ENCODE measurements at places on chromosomes 12 and 14. TPM values are rescaled to one million over a fixed set of nuclear protein-coding genes. Genes with fewer than 3 reads are reported as not detected.
A peak's percentile ranks its signal among the peaks of the same experiment; 100 is the strongest.

Gene MYF6
- total RNA-seq: not detected

- no peak for DNase-seq
Observed at GRCh38 chr12:109725321-109726105, 11.9 kb downstream of the FAM222A start.

- DNase-seq: no peak
Observed at GRCh38 chr12:93186131-93186530, 191.6 kb upstream of the NUDT4 start.

DNA sequence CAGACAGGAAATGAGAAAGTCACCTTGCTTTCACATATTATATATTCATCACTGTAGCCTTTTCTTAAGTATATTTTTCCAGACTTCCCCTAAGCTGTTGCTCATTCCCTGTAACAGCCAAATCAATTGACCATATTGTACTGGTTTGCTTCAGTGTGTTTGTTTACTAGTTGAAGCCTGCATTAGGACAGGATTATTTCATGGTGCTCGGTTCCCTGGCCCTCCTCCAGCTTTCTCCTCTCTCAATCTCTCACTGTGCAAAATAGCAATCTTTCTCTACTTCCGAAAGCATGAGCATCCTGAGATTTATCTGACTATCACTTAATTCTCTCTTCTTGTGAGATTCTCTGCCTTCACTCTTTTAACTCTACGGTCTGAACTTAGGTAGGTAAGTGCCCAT is 2.4 kb downstream of the SLC35F4 start:
- no peak for DNase-seq

DNA sequence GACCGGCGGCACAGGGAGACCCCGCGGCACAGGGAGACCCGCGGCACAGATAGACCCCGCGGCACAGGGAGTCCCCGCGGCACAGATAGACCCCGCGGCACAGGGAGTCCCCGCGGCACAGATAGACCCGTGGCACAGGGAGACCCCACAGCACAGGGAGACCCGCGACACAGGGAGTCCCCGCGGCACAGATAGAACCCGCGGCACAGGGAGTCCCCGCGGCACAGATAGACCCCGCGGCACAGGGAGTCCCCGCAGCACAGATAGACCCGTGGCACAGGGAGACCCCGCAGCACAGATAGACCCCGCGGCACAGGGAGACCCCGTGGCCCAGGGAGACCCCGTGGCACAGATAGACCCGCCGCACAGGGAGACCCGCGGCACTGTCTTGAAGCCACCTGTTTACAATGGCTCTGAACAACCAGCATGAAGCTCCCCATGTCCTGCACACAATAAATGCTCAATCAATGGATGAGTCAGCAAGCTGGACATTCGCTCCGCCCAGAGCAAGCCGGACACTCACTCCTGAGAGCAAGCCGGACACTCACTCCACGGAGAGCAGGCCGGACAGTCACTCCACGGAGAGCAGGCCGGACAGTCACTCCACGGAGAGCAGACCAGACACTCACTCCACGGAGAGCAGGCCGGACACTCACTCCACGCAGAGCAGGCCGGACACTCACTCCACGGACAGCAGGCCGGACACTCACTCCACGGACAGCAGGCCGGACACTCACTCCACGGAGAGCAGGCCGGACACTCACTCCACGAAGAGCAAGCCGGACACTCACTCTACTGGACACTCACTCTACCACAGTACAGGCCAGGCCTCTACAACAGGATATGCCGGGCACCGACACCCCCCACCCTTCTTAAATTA is 121.9 kb downstream of the RFLNA start:
- no peak for DNase-seq

Gene PTHLH
- total RNA-seq: not detected

Gene GPD1
- not detected for total RNA-seq

- DNase-seq: no peak
Observed at GRCh38 chr12:80412343-80412953, 31.6 kb upstream of the PTPRQ start.

DNA sequence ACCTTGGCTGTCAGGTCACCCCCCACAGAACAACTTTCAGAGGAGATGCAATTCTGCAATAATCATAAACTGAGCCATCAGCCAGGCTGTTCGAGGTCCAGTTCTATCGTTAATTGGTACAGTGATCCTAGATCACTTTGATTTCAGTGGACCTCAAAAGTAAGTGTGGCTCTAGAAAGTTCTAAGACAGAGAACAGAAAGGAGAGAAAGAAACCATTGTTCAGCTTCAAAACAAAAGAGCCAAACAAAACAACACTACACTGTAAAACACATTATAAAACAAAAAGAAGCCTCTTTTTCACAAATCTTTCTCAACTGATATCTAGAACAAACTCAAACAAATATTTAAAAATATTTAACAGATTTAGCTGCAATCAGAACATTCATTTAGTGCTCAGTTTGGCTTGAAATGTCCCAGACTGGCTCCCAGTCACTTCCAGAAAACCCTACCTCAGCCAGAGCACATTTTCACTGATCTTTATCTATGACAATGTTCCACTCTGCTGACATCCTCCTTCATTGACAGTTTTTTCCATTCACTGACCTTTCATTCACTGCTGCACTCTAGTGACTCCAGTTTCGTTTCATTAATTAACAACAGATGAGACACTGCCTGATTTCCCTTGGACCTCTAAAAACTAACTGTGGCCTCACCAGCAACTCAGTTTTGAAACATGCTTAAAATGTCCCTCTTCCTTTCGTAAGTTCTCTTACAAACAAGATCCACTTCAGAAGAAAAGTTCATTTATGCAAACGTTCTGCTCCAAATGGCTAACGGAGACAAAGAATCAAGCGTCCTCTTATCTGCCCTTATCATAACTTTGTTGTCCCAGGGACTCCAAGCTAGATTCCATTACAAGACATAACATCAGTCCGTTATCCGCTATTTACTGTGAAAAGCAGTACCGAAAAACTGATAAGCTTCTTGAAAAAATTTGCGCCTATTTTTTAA is 56.8 kb downstream of the DUSP16 start:
- peak; percentile 30 for DNase-seq

DNA sequence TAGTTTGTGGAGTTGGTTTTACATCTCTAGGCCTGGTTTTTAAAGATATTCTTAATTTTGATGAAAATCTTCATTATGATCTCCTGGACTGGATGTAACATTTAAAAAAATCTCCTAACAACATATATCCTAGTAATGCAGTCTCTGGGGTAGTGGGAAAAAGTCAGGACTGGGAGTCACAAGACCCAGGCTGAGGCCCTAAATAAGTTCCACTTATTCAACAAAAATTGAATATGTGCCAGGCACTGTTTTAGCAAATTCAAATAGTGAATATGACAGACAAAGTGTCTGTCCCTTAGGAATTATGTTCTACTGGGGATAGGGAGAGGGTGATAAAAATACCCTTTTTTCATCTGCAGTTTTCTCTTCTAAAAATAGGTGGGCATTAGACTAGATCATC is 248.4 kb downstream of the PAWR start:
- no peak for DNase-seq

DNA sequence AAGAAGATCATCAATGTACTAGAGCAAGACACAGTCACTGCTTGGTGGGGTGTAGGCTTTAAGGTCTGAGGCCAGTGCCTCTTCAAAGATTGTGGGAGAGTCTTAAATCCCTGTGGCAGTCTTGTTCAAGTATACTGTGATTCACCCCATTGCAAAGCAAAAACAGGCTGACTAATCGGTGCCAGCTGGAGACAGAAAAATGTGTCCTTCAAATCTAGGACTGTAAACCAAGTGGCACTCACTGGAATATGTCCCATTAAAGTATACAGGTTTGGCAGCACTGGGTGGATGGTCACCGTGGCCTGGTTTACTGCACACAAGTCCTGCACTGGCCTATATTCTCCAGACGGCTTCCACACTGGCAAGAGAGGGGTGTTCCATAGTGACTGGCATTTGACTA is 1315.3 kb downstream of the TMEM121 start:
- no peak for DNase-seq

Gene GMPR2
- total RNA-seq: 60.9 TPM

Gene GPR65
- 2.6 TPM for total RNA-seq

- no peak for DNase-seq
Observed at GRCh38 chr14:60164404-60164711, 840 bp downstream of the DHRS7 start.

GRCh38 chr12:93918262-93918661 is 230.1 kb upstream of the PLXNC1 start:
- peak; percentile 39 for DNase-seq

DNA sequence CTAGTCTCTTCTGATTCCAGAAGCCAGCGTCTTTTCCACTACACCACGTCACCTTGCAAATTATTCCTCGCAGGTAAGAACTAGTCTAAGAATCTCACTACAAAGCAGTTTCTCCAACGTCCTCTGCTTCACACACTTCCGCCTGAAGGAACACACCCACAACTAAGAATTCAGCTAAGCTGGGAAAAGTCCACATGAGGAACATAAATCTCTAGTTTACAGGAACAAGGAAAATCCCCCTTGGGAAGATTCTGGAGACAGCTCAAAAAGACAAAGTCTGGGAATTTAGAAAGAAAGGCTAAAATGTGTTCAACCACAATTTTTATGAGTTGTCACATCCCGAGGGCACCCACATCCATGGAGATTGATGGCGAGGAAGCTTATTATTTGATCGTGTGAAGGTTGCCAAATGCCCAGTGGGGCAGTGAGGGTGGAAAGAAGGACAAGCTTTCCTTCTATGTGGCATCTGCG is 780.2 kb upstream of the TBX3 start:
- no peak for DNase-seq

Gene DAO
- total RNA-seq: not detected

DNA sequence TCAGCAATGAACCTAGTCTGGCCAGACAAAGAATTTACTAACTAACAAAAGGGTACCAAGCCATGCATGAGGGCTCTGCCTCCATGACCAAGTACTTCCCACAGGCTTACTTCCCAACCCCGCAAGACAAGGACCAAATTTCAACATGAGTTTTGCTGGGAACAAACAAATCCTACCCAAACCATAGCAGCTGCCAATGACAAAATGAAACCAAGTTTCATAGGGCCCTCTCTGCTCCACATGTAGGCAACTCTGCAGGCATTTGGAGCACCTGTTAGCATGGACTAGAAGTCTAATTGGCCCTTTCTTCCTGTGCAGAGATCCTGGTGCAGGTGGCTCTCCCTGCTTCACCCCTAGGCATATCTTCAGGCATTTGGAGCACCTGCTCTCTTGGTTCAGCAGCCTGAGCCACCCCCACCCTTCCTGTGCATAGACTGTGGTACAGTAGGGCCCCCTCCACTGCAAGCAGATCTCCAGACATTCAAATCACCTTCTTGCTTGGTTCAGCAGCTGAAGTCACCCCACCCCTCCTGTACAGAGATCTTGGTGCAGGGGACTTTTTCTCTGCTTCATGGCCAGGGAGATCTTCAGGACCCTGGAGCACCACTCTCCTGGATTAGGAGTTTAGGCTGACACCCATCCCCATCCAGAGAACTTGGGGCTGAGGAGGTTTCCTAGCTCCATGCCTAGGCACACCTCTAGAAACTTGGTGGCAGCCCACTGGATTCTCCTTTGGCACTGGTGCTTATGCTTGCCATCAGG is 308.7 kb downstream of the RPAP3 start:
- no peak for DNase-seq
